ENCODE measurements at places on chromosomes 11 and 22.

DNA sequence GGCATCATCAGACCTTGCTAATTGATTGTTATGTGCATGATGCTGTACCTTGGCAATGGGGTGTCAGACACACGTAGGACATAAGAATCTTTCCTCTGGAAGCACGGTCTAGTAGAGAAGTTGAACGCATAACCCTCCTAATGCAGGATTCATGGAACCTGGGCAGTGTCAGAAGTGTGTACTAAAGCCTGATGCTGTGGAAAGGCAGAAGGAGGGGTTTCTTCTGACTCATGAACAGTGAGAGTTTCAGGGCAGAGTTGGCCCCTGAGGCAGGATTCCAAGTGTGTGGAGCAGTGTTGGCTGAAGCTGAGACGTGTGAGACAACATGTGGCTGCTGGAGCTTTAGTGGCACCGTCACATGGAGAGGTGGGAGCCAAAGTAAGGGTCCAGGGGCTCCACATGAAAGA lies 3.5 kb downstream of the PANX1 start:
- no peak for DNase-seq

- no peak for DNase-seq
Measured at GRCh38 chr22:50572965-50573364, 5.3 kb downstream of the CPT1B start.

DNA sequence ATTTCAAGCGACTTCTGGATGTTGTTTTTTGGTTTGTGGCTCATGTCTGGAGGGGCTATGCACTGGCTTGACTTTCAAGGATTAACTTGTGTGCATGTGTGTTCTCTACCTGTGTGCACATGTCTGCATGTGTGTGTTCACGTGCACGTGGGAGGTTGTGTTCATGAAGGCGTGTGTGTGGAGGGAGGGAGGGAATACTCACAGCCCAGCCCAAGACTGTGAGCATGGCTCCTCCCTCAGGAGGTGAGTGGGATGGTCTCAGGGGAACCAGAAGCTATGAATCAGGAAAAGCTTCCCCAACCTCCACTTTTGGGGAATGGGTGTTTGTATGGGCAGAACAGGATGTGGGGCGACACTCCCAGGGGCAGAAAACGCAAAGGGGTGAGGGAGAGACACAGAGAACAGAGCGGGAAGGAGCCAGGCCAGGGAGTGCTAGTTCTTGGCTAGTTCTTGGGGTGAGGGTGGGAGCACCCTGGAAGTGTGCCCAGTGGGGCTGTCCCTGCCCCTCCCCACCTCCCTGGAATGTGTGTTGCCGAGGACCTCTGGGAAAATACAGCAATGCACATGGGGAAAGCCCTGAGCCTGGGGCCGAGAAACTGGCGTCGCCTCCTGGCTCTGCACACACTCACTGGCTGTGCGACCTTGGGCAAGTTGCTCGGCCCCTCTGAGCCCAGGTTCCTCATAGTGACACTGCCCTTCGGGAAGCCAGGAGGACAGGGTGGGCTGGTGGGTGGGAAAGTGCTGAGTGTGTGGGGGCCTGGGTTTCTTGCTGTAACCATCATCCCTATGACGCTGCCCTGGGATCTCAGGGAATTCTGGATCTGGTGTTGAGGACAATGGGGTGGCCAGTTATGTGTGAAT lies 16.9 kb upstream of the ALX4 start:
- DNase-seq, result no peak

DNA sequence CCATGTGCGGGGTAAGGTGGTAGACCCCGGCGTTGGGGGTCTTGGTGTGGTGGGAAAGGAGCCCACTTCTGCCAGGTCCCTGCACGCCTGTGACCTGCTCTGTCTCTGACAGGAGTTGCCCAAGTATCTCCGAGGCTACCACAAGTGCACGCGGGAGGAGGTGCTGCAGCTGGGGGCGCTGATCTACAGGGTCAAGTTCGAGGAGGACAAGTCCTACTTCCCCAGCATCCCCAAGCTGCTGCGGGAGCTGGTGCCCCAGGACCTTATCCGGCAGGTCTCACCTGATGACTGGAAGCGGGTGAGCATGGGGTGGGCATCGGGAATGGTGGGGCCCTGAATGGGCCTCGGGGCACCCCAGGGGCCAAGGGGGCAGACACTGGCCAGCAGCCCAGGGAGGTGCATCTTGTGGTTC lies 83.0 kb downstream of the MYO7A start:
- no peak for DNase-seq

GRCh38 chr11:13775471-13775870 lies 107.0 kb downstream of the FAR1 start:
- no peak for DNase-seq

DNA sequence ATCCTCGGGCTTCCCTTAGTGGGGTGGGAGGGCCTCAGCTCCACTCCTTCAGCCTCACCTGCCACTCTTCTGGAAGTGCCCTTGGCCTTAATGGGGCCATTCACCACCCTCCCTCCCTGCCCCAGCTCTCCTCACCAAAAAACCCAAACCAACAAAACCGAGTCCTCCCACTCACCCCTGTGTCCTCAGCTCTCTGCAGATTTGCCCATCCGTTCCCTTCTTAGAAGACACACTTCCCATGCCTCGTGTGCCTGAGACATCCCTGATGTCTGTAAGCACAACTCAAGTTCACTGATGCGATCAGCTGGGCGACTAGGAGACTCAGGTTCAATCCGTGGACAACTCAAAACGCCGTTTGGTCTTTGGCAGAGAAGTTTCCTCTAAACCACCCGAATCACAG lies 839.2 kb downstream of the TBC1D22A start:
- DNase-seq, result no peak

- no peak for DNase-seq
Measured at GRCh38 chr11:13315517-13316432, 38.2 kb downstream of the BMAL1 start.

DNA sequence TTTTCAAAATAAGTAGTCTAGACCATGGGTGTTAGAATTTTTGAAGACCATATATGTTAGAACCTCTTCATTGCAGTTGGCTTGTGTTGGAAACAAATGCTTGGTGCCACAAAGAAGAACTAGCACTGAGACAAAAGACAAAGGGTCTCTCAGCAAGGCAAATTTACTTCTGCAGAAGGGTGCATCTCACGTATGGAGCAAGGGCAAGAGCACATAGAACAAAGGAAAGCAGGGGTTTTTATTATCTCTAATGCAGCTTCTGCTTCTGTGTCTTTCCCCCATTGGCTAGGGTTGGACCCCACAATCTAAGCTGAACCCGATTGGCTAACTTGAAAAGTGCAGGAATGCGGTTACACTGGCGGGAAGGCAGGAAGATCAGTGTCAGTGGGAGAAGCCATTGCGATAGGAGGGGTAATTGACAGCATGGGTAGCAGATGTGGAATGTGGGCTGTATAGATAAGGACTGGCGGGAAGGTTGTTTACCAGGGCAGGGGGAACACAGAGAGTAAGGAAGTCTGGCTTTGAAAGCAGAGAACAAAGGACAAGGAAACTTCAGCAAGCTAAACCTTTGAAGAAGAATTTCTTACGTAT lies 9.2 kb upstream of the RBMXL2 start:
- no peak for DNase-seq

GRCh38 chr11:87518266-87518665 lies 480.5 kb downstream of the TMEM135 start:
- DNase-seq, result no peak

GRCh38 chr22:22786301-22787115 lies 101.1 kb upstream of the IGLL5 start:
- no peak for DNase-seq

GRCh38 chr11:32152216-32152615 lies 61.3 kb downstream of the RCN1 start:
- DNase-seq, result no peak

DNA sequence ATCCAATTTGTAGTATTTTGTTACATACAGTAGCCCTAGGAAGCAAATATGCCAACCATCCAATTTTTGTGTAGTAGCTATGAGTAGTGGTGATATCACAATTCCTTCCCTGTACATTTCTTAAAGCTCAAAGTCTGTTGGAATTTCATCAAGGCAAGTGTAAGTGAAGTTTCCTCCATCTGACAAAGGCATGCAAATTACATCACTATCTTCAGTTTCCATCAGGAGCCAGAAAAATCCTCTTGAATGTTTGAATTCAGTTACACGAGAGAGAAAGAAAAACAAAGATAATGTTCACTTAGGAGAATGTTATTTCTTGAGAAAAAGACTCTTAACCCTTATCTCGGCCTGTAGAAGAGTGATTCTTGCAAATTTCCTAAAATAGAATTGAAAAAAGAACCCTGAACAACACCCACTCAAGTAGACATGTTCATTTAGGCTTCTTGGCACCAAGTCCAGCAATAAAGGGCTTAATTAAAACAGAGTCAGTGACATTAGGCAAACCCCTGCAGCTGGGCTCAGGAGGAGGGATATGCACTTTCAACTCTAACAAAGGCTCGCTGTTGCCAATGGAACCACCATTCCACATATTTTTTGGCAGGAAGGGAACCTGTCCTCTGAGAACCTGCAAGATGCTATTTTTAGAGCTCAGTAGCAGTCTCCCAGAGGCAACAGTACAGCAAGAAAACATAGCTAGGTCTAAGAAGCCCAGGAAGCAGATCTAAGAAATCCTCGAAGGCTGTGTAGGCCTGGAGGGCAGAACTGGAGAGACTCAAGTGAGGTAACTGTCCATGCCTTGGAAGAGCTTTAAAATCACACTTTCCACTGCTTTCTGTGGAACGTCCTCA lies 144.6 kb downstream of the CCDC81 start:
- no peak for DNase-seq

- no peak for DNase-seq
Measured at GRCh38 chr22:33986167-33986771, 66.0 kb upstream of the LARGE1 start.

DNA sequence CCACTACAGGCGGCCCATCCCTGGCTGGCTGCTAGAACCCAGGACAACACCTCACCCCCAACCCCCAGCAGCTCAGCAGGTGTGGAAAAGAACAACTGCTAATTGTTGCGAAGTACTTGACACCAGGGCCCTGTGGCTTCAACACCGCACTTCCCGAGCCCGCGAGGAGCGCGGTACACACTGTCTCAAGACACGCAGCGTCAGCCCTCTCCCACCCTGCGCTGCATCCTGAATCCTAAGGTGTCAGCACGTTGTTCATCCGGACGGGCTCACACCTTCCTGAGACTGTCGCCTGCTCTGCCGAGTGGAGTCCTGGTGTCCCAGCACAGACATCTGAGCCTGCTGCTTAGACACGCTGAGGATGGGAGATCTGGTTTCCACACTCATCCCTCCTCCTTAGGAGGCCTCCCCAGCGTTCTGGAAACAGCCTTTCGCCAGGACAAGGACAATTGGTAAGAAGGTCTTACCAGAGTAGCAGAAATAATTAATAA lies 1336.2 kb downstream of the BRD1 start:
- DNase-seq, result no peak

DNA sequence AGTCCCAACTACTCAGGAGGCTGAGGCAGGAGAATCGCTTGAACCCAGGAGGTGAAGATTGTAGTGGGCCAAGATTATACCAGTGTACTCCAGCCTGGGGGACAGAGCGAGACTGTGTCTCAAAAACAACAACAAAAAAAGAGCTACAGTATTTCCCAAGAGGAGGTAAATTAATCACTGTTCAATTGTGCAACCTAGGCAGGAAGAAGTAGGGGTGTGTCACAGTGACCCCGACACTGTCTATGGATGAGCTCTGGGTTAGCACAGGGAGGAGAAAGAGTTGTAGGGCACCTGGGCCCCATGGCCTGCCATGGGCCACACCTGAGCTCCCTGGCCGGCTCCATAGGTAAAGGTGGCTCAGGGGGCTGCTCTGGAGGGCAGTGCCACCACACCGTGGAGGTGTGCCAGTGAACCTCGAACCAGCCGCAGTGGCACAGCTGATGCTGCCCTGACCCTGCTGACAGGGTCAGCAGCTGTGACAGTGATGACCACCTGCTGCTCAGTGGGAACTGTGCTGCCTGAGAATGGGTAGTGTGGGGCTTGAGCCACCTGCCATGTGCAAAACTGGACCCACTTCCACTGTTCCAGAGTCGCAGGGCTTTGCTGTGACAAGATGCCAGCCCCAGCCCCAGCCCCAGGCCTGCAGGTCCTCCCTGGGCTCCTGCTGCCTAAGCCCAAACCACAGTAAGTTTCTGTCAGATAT lies 84.0 kb upstream of the PITPNB start:
- DNase-seq, result no peak

DNA sequence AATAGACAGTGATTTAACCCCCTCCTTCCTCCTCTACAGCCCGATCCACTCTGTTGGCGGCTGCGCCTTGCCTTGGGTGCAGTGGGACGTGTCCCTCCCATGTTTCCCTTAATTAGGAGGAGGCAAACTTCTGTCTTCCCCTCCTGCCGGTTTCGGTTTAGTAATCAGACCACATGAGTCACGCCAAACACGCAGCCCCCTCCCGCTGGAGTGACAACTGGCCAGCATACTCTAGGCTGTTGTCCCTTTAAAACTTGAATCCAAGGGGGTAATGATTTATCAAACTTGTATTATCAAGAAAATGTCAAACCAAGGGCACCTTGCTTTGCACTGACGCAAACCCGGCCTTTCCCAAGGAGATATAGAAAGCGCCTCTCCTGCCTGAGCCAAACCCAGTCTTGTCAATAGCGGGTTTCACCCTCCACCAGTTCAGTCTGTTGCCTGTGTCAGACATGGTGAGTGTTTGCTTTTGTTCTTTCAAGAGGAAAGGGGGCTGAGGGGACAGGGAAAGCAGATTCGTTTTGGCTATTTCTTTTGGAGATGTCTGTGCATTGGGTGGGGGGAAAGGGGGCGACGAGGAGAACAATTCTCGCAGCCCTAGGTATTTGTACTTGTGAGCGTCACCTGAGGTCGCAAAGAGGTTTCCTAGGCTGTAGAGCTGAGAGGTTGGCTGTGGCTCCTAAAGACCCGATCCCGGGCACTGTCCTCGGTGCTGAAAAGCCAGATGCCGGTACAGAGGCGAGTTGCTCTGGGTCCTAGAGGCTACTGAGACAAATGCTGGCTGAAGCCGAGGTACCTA lies at the start of gene SLC6A5:
SLC6A5 (plus strand) TSS at position 388 of the 799 bp plus-strand sequence; CDS start at position 453, 65 bp downstream.
- DNase-seq, result no peak

DNA sequence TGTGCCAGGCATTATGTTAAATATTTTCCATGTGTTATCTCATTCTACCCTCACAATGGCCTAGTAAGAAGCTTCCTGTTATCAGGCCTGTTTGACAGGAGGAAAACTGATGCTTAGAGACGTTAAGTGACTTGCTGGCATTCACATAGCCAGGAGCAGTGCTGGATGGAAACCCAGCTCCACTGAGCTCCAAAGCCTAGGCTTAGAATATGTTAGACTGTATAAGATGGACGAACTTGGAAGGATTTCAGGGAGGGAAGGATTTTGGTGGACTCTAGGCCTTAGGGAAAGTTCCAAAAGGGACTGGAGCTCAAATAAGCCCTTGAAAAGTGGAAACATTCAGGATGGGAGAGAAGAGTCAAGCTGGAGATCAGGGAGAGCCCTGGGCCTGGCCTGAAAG lies 2.1 kb downstream of the CD44 start:
- DNase-seq, result no peak

DNA sequence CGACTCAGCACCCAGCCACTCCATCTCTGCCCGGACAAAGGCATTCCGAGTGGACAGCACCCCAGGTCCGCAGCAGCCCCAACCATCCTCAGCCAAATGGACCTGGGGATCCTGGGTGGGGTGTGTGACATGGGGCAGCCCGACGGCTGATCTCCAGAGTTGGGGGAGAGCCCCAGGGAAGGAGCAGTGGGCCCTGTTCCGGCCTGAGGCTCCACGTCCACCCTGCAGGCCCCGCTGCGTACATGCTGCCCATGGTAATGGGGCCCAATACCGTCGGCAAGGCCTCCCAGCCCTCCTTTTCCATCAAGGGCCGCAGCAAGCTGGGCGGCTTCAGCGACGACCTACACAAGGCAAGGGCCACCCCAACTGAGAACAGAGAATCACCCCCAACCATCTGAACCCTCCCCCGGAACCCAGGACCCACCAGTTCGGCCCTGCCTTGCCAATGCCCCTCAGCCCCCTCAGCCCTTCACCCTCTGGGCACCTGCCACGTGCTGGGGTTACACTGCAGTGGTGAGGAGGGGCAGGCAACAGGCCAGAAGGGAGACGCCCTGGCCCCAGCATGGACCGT lies 5.4 kb downstream of the SCGB1C1 start:
- no peak for DNase-seq

Data from putamen (tissue), 1 donor.